Brain microvascular endothelial cell (primary cell): ENCODE measurements at places on chromosomes 5 and 9.
A peak's percentile ranks its signal among the peaks of the same experiment; 100 is the strongest.

DNA sequence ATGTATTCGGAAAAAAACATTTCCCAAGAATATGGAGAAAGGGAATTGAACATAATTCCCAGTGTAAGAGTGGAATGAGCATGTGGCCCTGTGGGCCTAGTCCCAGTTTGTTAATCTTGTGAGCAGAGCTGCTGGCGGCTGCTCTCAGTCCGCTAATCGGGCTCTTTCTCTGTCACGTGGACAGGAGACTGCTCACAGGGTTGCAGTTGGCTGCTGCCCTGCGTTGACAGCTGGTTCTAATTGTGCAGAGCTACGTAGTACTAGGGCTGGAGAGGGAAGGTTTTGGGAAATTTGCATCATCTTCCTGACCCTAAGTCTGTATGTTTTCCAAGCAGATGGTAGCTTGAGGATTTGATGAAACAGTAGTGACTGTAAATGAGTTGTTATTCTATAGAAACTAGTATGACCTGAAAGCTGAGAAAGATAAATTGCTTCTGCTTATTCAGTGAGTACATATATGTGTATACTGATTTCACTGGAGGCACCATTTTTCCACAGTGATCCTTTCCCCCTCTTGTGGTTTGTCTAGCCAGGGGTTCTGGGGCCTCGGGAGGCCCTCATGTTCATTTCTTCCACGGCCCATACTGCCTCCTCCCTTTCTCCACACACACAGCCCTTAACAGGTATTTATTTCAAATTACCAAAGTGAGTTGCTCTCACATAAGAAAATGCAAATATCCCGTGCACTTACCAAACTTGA lies 100.6 kb downstream of the ANGPTL2 start:
- peak; percentile 83 for DNase-seq

DNA sequence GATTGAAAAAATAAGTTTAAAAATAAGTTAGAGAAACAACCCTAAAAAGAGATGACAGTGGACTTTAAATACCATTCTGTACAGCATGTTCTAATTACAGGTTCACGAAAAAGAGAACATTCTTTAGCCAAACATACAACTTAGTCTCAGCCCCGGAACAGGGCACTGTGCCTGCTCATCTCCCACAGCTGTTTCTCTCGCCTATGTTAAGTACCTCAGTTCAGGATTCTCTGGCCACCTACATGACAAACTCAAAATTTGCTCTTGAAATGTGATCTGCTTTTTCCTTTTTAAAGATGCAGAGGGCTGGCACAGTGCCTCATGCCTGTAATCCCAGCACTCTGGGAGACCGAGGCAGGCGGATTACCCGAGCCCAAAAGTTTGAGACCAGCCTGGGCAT lies 52.3 kb downstream of the MYO10 start:
- DNase-seq, result no peak

- peak; percentile 70 for DNase-seq
Measured at GRCh38 chr5:148443998-148444397, 60.2 kb downstream of the FBXO38 start.

DNA sequence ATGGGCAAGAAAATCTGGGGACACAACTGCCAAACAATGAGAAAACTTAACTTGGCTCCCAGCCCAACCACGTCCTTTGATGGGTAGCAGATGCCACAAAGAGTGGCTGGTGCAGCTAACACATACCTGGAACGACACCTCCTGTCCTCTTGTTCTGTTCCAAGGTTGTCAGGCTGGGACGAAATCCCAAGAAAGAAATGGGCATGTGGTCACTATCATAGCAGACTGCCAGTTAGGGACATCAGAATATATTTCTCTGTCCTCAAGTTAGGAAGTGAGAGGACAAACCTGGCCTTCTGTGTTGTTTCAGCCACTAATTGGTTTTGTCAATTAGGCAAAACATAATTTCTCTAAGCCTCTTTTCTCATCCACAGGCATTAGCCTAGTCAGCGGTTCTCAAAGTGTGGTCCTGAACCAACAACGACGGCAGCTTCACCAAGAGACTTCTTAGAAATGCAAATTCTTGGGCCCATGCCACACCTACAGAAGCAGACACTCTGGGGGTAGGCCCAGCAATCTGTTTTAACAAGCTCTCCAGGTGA lies 63.4 kb downstream of the RAPGEF1 start:
- DNase-seq, result no peak

- no peak for DNase-seq
Measured at GRCh38 chr5:12840972-12841371, 936.7 kb upstream of the CTNND2 start.

DNA sequence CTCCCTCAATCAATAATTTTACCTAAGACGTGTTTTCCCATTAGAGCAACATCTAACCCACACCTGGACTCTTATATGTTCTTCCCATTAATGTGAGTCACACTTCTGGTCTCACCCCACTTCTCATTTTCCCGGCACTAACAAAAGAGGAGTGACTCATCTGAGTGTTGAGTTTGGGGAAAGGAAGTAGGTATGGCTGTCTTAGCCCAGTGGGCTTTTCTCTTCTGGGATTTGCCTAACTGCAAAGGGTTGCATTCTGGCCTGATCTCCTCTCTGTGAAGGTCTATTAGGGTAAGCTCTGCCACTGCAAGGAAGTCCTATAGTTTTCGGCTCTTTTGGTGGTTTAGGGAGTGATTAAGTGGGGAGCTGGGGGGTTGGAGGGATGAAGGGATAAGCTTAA lies 195.6 kb downstream of the KIAA0825 start:
- peak; percentile 6 for DNase-seq

DNA sequence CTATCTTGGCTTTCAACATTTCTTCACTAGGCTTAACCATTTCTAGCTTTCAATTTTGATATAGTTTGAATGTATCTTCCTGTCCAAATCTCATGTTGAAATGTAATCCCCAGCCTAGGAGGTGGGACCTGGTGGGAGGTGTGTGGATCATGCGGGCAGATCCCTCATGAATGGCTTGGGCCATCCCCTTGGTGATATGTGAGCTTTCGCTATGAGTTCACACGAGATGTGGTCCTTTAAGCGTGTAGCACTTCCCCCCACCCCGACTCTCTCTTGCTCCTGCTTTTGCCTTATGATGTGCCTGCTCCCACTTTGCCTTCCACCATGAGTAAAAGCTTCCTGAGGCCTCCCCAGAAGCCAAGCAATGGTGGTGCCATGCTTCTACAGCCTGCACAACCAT lies 40.6 kb downstream of the PHAX start:
- no peak for DNase-seq

GRCh38 chr9:129263836-129264235 lies 85.8 kb upstream of the IER5L start:
- no peak for DNase-seq

- peak; percentile 9 for DNase-seq
Measured at GRCh38 chr9:37678789-37679273, 28.1 kb downstream of the FRMPD1 start.

DNA sequence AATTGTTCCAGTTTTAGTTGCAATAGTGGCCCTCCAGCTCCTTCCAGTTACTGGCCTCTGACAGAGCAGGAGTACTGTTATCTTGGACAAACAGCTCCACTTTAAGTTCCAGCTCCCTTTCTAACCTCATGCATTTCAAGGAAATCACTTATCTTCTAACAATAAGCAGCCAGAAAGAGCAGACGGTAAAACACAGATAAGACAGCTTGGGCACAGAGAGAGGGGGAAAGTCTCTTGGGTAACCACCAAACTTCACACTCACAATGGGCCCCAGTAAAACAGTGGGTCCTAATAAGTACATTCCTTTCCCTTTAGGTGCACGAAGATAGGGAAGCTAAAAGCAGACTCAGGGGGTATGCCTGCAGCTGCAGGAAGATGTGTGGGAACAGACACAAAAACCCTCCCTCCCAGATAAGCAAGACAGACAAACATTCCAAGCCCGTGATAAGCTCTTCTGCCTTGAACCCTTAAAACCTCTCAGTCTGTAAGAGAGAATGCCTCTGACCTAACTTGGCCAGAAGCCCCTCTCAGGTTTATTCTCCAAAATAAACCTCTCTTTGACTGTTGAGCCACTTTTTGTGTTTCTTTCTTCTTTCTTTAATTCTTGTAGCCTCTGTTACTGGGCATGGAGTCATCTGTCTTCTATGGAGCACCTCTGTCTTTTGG lies 30.8 kb downstream of the OR1J1 start:
- DNase-seq, result peak; percentile 88

DNA sequence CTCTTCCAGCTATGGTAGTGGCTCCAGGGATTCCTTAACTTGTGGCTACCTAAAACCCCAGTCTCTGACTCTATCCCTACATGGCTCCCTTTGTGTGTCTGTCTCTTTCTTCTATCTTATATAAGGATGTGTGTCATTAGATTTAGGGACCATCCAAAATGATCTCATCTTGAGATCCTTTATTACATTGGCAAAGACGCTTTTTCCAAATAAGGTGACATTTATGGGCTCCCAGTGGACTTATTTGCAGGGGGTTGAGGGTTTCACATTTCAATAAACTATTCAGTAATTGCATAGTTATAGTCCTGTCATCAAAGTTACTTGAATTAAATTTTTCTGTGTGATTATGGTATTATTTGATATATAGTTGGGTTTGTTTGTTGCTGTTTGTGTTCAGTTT lies 59.2 kb downstream of the NIPBL start:
- DNase-seq, result no peak

GRCh38 chr5:137155261-137156000 lies 343.7 kb downstream of the SPOCK1 start:
- DNase-seq, result no peak

- DNase-seq, result no peak
Measured at GRCh38 chr5:58071566-58071965, 388.3 kb downstream of the PLK2 start.

DNA sequence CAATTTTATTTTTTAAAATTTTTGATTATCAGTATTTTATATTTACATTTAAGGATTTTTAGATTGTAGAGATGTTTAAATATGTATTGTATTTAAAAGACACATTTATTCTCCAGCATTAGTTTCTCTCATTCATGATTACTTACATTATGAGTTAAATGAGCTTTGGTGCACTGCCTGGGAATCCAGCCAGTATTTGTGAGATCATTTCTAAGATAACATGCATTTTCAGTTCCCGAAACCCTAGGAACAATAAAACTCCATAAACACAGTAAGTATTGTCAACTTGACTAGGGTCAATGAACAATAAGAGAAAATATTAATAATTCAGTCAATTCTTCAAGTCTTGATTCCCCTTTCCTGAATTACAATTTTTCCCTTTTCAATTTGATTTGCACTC lies 403.3 kb downstream of the PLK2 start:
- peak; percentile 48 for DNase-seq

GRCh38 chr5:173317091-173317730 lies 11.0 kb downstream of the STC2 start:
- DNase-seq, result no peak

DNA sequence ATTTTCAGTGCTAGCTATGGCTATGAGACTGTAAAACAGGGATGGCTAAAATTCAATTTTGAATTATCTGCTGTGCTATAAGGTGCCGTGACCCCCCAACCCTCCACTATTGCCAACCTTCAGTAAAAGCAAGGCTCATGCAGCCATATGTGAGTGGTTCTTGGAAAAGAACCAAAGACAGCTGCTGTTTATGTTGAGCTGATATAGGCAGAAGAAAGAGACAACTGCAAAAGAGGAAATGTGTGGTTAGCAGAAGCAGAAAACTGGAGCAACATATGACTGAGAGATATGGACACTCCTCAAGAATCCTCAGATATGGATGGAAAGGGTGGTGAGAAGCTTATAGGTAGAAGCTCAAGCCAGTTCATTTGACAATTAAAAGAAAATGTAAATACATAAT lies 200.3 kb downstream of the TLE1 start:
- DNase-seq, result peak; percentile 21

DNA sequence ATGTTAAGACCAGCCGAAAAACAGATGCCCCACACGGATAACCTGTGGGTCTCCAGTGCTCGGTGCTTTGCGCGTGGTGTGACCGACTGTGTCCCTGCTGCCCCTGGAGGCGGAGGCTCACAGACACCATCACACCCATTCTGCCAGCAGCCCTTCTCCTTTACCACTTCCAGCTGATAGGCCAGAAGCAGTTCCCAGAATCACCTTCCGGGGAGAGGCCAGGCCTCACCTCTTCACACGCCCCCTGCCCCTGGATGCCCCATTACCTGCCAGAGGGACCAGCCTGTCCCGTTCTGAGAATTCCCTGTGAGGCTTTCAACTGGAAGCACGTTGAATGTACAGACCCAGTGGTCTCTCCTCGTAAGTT lies 21.6 kb upstream of the LRRC14B start:
- no peak for DNase-seq

DNA sequence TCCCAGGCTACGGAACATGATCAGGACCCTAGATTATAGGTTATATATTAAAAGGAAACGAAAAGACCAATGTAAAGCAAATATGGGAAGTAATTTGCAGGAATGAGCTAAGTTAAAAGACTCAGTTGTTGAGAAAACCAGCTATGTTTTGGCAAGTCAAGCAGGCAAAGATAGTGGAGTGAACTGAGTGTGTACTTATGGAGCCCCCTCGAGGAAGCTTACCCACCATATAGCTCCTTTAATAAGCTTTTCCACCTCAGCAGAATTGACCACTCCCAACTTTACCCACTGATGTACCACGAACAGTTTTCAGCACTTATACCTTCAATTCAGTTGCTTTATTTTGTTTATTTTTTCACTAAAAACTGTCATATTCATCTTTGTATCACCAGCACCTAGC lies 57.3 kb upstream of the PJA2 start:
- no peak for DNase-seq

- no peak for DNase-seq
Measured at GRCh38 chr5:52560366-52560765, 227.3 kb upstream of the ITGA1 start.

DNA sequence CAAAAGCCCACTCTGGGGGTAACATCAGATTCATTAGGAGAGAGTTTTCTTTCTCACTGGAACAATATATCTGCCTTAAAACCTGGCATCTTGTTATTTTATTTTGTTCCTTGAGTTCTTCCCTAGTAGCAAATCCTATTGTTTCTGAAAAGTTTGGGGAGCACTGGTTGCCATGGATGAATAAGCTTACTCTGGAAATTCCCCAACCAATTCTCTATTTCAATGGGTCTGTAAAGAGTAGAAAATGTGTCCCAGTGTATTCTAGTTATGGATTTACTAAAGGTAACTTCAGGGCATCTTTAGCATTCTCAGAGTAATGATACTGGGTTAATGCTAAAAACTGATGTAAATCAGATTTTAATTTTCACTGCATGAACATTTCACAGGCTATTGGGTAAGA lies 94.2 kb upstream of the S1PR3 start:
- no peak for DNase-seq

GRCh38 chr5:144352330-144352729 lies 181.7 kb downstream of the KCTD16 start:
- no peak for DNase-seq

DNA sequence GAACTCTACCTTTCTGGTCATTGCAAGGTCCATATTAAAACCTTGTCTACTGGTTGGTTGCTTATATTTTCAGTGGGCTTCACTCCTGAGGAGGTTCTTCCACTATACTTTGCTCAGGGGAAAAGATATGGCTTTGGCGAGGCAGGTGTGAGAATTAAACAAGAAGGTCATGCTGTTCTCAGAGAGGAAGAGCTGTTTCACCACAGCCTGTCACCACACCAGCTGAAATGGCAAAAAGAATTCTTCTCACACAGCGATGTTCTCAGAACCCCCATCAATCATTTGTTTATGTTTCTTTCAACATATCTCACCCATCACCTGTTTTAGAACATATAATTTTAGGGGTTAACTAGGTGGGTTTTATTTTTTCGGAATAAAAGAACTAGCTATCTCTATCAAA lies 38.6 kb downstream of the CAPSL start:
- DNase-seq, result no peak

- DNase-seq, result peak; percentile 93
Measured at GRCh38 chr5:148912714-148913398, 86.4 kb downstream of the ADRB2 start.
